NCI-H446 treated with DMSO at 0.1 percent for 48 hours (cell line): ENCODE measurements at places on chromosomes 11 and 22.

DNA sequence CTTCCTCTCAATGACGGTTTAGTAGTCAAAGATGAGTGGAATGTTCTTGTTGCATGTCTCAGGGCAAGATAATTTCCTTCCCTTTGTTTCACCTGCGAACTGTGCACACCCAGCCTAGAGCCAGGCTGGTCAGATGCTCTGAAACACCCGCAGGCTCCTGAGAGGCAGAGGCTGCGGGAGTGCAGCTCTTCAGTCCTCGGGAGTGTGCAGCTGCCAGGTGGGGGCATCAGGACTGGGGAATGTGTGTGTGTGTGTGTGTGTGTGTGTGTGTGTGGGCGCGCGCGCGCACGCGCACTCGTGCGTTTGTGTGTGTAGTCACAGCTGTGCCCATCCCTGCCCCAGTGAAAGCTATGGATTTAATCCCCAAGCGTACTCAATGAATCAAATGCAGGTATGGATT is 136.2 kb upstream of the NTM start:
- no peak for DNase-seq

DNA sequence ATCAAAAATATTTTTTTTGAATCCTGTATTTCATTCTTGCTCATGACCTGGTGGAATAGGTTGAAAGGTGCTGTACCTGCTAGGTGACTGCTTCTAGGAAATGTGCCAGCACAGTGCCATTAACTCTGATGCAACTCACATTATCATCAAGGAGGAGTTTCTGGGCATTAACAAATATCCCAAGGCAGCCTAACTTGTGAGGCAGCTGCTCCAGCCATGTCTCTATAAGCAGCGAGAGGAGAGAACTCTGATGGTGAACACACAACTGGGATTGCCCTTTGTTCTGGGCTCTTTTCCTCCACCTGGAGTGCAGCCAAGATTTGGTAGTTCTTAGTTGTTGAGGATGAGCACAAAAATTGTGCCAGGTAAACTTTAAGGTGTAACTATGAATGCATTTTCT is 25.6 kb downstream of the HEPHL1 start:
- no peak for DNase-seq

GRCh38 chr11:106306942-106307341 is 229.5 kb downstream of the AASDHPPT start:
- no peak for DNase-seq

GRCh38 chr11:6498121-6498520 is 1.0 kb downstream of the DNHD1 start:
- no peak for DNase-seq

- no peak for DNase-seq
Observed at GRCh38 chr11:1259561-1259960, 36.7 kb downstream of the MUC5B start.

- DNase-seq, result no peak
Observed at GRCh38 chr11:128711136-128711535, 17.3 kb downstream of the FLI1 start.

DNA sequence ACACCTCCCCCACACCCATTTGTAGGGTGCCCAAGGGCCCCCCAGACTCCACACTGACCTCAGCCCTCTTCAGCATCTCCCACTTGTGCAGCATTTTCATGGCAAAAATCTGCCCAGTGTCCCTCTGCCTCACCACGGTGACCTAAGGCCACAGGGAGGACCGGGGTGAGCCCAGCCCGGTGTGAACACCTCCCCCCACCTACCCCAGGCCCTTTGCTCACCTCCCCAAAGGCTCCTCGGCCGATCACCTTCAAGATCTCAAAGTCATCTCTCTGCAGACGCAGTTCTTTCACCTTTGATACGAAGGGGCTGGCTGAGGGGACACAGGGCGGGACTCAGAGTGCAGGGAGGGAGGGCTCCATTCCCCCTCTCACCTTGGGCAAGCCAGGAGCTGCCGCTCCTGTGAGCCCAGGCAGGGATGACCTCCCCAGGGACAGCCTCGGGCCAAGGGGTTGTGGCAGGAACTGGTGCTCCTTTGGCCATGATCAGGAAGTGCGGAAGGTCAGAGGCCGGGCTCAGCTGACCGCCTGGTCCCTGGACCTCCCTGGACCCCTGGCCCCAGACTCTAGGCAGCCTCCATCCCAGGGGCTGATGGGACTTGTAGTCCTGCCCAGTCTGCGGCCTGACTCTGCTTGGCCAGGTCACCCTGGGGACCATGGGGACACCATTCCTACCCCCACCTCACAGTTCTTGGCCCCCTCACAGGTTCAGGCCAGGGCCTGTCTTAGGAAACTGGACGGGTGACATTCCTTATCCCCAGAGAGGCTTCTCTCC is 2.7 kb downstream of the CDC42BPG start:
- DNase-seq, result no peak

DNA sequence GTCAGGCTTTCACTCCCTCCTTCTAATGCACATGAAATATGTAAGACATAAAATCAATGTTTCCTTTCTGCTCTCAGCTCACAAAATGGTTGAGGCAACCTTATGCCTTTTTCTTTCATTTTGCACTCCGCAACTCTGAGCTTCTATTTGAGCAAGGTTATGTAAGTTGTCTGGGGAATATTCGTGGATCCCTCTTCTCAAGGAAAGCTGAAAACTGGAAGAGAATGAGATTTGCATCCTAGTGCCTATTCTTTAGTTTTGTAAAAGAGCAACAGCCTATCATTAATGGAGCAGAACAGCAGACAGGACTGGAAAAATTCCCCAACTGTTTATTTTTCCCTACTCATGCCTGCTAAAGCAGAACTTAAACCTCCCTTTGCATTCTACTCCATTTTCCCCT is 141.7 kb downstream of the FAM76B start:
- DNase-seq, result no peak

DNA sequence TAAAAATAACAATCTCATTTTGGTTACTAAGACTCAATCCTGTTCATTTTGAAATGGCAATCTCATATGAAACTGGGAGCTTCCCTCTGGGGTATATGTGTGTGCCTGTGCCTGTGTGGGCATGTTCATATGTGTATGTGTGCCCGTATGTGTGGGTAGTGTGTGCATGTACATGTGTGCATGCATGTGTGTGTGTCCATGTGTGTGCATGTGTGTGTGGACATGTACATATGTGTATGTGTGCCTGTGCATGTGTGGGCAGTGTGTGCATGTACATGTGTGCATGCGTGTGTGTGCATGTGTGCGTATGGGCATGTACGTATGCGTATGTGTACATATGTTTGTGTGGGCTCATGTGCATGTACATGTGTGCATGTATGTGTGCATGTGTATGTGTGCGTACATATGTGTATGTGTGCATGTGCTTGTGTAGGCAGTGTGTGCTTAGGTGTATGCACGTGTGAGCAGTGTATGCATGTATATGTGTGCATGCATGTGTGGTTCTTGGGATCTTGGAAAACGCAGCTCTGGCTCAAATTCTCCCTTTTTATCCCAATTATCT is 24.5 kb upstream of the CACNG2 start:
- DNase-seq, result no peak

DNA sequence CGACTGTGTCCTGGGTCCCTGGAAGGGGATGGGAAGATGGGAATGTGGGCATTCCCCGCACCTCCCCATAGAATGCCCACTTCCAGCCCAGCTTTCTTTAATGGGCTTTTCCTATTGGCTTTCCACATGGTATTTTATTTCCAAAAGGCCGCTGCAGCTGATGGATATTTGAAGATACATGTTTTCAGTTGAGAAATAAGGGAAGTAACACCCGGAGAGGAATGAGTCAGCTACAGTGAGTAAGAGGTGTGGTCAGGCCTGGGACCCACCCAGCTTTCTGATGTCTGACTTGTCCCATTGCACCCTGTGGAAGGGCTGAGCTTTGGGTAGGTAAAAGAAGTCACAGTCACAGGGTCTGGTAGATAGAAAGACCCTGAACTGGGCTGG is 476.9 kb downstream of the MIAT start:
- DNase-seq, result no peak

DNA sequence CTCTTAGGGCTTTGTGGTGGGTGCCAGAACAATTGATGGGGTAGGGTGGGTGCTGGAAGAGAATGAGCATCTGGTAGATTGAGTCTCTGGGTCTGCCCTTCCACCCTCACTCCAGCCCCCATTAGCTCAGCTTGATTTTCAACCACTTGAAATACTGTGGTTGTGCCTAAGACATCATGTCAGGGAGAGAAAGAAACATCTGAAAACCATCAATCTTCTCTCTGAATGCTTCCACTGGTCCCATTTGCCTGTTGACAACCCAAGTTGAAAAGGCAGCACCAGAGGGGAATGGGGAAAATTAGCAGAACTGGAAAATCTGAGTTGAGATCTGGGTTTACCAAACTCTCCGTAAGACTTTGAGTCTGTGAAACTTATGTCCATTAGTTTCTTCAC is 26.1 kb downstream of the CD44 start:
- DNase-seq, result no peak

DNA sequence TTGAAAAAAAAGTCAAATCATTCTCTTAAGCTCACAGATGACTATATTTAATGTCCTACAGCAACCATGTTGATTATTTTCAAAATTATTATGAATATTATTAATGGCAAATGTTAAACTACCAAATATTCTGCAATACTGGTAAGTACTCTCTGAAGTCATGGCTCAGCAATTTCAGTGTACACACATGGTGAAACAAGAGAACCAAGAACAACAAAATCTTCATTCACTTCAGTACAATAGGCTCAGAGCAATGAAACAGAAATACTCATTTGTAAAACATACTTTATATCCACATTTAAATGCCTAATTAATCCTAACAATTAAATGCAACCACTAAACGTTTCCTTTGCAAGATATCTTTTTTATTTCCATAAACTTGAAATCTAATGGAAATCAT is 347.2 kb downstream of the TTC28 start:
- DNase-seq, result no peak

DNA sequence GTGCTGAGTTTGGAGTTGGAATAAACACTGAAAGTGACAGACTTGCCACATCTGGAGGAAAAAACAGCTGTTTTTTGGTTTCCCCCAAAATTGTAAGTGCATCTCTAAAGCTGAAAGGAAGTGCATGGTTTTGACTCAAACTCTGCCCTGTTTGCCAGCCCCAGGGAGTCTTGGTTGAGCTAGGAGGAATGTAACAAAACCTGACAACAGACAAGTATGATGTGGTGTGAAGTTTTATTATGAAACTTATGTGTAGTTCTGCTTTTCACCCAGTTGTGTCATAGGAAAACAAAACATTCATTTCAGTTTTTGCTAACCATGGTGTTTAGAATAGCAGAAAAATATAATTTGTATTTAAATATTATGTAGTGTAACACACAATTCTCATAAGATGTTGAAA is 31.7 kb upstream of the PDE3B start:
- no peak for DNase-seq

GRCh38 chr11:128357073-128357472 is 230.3 kb downstream of the ETS1 start:
- DNase-seq, result no peak

GRCh38 chr11:68025047-68025446 is 5.4 kb upstream of the NDUFS8 start:
- no peak for DNase-seq

DNA sequence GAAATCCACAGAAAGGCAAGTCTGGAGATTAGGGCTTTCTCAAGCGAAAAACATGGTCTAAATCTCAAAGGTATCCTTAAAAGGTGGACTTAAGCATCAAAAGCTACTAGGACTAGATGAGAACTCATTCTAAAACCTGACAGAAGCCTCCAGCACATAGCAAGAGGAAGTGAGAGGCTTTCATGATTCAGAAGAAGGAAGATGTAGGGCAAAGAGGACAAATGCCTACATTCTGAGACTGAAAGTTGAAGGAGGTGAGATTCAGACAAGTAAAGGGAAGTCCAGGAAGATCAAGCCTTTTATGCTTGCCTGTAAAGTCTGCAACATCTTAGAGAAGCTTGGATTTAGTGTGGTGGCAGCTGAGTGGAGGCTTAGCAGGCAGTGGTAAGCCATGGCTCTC is 98.9 kb downstream of the PGR start:
- DNase-seq, result no peak

DNA sequence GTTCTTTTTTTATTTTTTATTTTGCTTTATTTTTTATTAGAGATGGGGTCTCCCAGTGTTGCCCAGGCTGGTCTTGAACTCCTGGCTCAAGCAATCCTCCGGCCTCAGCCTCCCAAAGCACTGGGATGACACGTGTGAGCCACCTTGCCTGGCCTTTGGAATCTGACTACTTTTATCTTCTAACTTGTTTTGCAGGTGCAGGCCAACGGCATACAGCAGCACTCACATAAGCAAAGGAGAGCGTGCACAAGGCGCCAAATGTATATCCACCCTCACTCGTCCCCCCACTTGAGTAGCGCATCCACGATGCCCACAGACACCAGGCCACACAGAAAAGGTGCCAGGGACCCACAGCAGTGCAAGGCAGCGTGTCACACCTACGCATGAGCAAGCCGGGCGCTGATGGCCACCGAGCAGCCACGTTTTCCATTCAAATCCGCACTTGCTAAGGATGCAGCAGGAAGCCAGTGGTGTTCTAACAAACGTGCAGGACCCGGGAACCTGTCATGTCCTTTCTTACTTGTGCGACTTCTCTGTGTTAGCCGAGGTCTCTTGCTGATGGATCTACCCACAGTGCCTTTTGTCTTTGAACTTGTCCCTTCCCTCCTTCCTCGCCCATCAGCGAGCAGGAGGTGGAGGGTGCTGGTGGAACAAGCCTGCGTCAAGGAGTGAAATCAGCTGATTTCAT is 5.9 kb downstream of the ASCL2 start:
- DNase-seq, result no peak

DNA sequence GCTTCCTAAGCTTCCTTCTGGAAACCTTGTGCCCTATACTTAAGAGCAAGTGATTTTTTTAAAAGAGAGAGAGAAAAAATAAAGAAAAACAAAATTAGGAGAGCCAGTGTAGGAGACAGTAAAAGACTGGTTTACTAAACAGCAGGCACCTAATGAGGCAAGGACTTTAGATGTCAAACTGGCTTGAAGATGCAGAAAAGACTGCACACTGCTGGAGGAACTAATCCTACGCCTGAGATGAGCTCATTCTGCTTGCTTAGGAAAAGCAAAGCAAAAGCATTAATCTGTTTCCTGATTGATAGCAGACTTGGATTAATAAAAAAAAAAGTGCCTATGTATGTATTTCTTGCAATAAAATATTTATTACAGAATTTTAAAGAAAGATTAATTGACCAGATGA is 113.6 kb upstream of the SEZ6L start:
- DNase-seq, result no peak

DNA sequence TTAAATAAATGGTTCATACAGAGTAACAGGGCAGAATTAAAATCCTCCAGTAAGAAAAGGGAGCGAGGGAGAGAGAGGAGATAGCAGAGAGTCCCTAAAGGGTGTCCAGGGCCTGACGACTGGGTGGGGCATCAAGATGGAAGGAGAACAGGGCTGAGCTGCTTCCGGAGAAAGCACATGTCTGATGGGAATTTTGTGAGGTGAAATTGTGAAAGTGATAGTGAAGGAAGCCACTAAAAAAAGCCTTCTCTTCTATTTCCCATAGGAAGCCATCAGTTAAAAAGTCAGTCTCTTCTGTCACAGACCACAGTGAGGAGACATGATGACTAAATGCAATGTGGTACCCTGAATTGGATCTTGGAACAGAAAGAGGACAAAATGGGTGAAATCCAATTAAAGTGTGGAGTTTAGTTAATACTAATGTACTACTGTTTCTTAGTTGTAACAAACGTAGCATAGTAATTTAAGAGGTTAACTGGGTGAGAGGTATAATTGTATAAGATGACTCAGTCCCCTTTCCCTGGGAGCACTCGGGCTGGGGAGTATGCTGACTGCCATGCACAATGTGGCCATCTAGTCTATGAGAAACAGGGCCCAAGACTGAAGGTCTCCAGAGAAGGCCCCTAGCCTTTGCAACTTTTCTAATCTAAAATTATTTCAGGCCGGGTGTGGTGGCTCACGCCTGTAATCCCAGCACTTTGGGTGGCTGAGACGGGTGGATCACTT is 29.5 kb upstream of the FCHSD2 start:
- DNase-seq, result no peak
